ENCODE measurements at places on chromosomes 7 and 10.

- DNase-seq = peak; percentile 57
Measured at GRCh38 chr7:2863461-2864066, 19.5 kb upstream of the GNA12 start.

GRCh38 chr10:7756360-7756992 is 31.3 kb downstream of the KIN start:
- DNase-seq = peak; percentile 7

GRCh38 chr10:132347211-132347930 is 15.4 kb downstream of the LRRC27 start:
- no peak for DNase-seq

- no peak for DNase-seq
Measured at GRCh38 chr10:99520847-99521764, 11.6 kb upstream of the NKX2-3 start.

DNA sequence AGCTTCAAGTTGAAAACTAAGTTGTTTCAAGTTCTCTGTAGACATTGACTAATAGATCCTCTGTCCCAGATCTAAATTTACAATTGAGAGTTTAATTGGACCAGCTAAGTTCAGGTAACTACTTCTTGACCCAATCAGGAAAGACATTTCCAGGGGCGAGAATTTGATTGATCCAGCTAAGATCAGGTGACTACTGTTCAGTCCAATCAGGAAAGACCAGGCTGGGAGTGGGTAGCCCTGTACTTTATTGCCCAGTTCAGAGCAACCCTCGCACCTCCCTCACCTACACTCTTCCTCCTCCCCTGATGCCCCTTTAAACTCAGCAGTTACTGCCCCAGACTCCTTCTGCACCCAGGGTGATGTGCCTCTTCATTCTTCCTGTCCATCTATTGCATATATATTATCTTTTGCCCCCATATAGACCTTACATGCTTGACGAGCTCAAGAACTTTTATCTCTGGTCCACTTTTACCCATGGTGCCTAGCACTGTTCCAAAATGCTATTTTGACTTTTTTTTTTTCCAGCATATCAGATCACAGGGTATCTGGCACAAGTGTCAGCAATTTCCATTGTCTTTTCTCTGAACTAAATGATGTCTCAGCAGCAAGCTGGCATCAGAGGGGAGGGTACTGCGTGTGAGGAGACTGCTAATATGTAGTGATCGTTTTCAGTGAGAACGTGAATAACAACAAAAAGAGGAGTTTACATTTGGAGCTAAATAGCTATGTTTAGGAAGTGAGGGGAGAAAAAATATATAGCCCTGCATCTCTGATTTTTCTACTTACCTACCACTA is 169.4 kb downstream of the KIAA1217 start:
- DNase-seq = no peak

GRCh38 chr7:25333296-25333928 is 105.1 kb upstream of the NPVF start:
- DNase-seq = no peak

DNA sequence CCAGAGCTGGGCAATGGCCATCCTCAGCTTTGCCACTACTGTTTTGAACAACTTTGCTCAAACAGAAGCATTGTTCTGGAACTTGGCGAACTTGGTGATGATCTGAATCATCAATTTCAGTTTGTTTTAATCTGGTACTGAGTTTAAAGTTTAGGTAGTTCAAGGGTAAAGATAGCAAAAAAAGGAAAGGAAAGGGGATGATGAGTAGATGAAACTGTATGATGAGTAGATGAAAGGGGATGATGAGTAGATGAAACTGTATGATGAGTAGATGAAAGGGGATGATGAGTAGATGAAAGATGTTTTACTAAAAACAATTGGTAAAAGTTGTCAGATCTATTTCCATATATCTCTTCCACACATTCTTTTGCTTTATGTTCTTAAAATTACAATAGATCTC is 737.0 kb downstream of the LRMDA start:
- no peak for DNase-seq

GRCh38 chr10:98380493-98381339 is 34.3 kb downstream of the PYROXD2 start:
- no peak for DNase-seq

DNA sequence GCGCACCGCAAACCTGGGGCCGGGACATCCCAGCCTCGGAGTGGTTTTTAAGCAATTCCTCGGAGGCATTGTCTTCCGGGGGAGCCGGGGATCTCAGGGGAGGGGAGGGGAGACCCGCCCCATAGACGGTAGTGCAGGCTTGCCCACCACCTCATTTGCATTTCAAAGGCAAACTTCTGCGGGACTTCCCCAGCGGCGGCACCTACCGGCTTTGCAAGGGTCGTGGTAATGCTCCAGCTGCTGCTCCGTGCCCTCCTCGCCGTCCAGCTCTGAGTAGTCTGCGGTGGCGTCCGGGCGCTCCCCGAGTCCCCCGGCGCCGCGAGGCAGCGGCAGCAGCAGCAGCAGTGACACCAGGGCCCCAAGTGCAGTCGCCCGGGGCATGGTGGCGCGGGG is 425 bp downstream of the TLL2 start:
- DNase-seq = peak; percentile 29

DNA sequence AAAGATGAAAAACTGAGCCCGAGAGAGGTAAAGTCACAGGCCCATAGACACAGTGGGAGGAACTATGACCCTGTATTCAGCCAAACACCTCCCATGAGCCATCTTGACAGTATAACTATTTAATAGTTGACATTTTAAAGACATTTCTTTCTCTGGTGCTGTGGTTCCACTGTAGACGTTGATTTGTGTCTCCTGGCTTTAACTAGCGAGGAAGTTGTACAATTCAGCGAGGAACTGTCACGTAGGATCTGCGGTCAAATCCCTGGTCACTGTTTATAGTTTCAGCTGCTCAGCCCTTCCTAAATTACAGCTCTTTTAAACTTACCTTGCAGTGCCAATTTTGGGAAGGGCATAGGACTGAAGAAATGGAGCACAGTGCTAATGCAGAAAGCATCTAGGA is 7.1 kb upstream of the CELF2 start:
- DNase-seq = no peak

DNA sequence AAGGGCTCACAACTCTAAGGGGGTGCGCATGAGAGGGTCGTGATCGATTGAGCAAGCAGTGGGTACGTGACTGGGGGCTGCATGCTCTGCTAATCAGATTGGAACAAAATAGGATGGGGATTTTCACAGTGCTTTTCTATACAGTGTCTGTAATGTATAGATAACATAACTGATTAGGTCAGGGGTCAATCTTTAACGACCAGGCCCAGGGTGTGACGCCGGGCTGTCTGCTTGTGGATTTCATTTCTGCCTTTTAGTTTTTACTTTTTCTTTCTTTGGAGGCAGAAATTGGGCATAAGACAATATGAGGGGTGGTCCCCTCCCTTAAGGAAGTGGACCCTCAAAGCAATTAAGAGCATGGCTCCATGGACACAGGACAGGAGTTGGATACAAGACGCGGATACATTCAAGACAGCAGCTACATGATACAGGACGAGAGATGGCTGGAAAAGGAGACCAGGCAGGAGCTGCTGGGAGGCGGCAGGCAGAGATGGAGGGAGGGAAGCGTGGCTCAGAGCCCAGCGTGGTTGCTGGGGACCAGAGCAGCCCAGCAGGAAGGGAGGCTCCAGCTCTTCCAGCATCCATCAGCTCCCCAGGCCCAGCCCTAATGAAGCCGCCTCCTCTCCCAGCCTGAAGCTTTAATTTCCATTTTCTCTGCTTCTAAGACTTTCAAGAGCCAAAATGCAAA is 31.6 kb downstream of the GSDME start:
- DNase-seq = no peak

DNA sequence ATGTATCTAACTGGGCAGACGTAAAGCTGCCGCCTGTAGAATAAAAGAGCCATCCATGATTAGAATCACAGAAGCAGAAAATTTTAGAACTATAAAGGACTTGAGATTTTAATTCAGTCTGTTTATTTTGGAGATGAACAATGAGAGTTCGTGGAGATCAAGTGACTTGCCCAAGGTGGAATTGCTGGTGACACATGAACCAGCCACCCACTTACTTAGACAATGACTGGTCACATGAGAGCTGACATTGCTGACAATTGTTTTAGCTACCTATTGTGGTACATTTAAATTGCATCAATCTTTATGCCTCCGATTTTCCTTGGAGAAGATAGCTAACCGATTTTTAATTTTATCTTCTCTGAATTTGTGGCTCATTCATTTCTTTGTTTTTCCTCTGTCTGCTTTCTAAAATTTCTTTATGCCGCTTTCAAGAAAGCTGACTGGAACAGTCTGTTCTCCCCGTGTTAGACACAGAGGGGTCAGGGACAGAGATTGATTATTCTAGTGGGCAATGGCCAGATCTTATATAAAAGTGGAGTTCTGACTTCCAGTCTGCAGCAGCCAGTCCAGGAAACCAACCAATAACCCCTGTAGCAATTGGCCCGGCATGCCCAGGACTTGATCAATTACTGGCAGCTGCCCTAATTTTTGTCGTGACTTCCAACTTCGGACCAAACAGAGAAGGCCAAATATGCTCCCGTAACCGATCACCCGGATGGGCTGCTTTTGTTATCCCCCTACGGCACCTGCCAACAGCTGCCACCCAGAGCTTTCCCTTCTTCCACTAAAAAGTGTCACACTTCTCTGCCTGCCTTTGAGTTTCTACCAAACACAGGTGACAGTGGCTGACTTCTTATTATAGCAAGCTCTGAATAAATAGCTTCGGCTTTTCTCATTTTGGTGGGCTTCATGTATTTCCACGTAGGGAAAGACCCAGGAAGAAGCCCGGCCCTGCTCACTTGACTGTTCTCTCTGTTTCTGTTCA is 241.6 kb downstream of the CAMK1D start:
- DNase-seq = no peak

DNA sequence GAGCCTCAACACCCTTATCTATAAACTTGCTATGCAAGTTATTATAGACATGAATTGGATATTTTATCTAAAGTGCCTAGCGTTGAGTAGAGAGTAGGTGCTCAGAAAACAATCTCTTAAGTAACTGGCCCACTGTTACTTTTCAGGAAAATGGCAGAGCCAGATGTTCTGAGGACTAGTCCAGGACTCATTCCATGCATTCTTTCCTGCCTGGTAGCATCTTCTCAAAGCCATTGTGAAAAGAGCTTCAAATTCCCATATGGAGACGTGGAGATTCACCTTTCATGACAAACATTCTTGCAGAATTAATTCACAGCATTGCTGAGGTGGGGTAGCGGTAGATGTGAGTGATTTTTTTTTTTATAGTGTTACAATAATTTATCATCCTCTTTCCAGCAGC is 35.9 kb upstream of the ITPRID1 start:
- DNase-seq = no peak

- DNase-seq = no peak
Measured at GRCh38 chr10:49620841-49621378, 7.1 kb downstream of the CHAT start.

- DNase-seq = no peak
Measured at GRCh38 chr7:28729281-28729680, 228.8 kb downstream of the TRIL start.

GRCh38 chr7:98051118-98051744 is 55.4 kb upstream of the LMTK2 start:
- peak; percentile 64 for DNase-seq

DNA sequence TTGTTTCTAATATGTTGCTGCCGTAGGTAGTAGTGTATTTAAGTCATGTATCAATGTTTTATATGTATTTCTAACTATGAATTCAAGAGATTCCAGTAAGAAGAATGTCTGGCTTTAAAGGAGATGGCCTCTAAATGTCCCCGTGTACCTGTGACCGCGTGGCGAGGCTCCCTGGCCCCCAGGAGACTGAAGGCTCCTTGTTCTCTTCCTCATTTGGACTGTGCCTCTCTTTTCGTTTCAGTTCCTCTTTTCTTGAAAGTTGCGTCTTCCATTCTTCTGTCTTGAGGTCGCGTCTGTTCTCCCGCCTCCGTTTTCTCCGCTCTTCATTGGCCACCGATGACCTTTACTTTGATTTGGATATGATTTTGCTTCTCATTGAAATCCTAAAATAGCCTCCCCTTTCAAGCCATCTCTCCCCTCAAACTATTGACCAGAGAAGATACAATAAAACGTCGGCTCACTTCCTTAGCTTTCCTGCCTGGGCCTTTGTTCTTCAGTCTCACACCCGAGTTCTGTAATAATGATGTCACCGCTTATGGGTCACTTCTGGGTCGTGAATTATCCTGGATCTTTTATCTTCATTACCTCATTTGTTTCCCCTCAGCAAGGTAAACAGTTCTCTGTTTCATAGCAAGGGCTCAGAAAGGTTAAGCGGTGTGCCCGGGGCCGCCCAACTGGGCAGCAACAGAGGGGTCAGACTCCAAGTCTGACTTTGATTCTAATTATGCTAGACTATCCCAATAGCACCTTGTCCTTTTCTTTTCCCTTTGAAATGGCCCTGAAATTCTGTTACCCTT is 28.7 kb downstream of the WIPI2 start:
- no peak for DNase-seq

GRCh38 chr10:14456870-14457266 is 126.1 kb upstream of the FRMD4A start:
- DNase-seq = no peak

- no peak for DNase-seq
Measured at GRCh38 chr7:94059746-94060145, 55.6 kb upstream of the BET1 start.

GRCh38 chr7:2198206-2198605 is 34.5 kb downstream of the MAD1L1 start:
- no peak for DNase-seq

DNA sequence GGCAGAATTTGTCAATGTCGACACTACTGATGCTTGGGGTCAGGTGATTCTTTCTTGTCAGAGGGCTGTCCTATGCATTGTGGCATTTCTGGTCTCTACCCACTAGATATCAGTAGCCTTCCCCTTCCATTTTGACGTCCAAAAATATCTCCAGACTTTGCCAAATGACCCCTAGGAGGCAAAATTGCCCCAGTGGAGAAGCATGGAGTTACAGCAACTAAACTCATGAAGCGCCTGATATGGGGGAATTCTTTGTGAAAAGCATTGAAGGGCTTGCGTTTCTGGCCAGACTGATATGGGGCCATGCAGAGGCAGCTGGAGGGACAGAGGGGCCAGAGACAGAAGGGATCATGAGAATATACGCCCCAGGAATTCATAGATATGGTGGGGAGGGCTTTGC is 43.6 kb downstream of the ADRB1 start:
- DNase-seq = no peak

DNA sequence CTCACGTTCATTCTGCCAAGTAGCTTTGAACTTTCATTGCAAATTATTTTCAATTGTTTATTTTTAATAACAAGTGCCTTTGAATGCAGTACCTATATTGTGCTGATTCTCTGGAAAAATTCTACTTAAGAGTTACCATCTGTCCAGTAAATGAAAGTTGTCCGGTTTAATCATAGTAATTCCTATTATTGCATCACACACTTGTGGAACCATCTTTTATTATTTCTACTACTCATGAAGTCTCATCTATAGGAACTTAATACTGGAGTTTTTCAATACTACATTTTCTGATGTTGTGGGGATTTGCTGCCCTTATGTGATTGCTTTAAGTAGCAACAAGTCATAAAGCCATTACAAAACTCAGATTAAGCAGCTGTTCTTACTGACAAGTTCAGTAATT is 16.5 kb upstream of the SKAP2 start:
- no peak for DNase-seq
